Cortex of kidney (tissue), 1 donor: ENCODE measurements at places on chromosomes 5 and 9.

GRCh38 chr9:138083873-138084272 lies 206.3 kb downstream of the CACNA1B start:
- DNase-seq, result no peak

DNA sequence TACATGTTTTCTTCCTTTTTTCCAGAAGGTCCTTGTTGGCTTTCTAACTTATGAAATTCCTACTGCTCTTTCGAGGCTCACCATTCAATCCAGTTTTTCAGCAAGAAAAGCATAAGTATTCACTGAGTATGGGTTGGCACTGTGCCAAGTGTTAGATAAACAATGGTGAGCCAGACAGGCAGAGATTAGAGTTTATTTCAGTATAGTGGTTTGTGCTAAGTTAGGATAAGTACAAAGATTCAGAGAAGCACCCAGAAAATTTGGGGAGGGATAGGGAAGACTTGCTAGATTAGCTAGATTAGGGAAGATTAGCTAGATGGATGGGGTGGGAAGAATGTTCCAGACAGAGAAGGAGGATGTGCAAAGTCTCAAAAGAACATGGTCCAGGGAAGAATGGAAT lies 122.9 kb downstream of the OXCT1 start:
- DNase-seq, result no peak

DNA sequence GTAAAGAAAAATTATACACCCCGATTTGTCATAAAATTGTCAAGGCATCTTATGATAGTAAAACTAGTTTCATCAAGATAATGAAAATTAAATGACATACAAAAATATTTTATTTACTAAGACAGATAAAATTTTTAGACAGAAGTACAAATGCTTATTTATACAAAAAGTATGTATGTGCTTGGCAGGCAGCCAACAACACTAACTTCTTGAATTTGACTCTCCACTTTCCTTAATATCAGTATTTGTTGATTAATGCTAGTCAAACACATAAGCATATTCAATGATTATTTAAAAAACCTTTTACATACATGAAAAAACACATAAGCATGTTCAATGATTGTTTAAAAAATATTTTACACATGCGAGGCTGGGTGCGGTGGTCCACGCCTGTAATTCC lies 1079.9 kb upstream of the CDH6 start:
- no peak for DNase-seq

DNA sequence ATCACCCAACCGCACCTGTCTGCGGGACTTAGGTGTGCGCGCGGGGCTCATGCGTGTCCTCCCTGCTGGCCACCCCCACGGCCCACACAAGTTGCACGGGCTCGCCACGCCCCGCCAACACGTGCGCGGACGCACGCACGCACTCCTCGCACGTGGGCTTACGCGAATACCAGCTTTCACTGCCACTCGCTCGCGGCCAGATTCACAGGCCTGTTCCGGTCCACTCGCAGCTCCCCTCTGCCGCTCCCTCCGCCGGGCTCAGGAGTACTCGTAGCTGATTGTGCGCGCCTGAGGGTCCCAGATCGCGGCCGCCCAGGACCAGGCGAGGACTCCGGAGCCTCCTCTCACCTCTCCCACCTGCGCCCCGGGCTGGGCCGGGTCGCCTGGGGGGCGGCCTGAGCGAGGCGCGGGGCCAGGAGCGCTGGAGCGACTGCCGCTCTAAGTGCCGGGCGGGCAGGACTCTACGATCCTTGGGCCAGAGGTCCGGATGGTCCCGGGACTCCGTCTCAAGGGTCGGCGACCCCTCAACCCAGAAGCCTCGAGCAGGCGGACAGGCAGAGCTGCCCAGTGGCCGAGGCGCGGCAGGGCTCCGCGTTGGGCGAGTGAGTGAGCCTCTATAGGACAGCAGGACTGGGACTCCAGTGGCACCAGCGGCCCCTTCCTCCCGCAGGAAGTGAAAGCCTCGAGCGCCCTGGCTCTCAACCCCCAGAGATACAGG lies 3.4 kb downstream of the PCDHGC5 start:
- DNase-seq, result no peak

DNA sequence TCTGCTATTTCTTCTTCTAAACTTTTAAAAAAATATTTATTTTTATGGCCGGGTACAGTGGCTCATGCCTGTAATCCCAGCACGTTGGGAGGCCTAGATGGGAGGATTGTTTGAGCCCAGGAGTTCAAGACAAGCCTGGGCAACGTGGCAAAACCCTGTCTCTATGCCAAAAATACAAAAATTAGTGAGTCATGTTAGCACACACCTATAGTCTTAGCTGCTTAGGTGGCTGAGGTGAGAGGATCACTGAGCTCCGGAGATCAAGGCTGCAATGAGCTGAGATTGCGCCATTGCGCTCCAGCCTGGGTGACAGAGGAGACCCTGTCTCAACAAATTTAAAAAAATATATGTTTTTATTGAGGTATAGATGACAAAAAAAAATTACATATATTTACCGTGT lies 5.6 kb downstream of the AP3S1 start:
- no peak for DNase-seq
